Left lung (tissue), 14 donors: ENCODE measurements at places on chromosomes 2 and 18. TPM values are rescaled to one million over a fixed set of nuclear protein-coding genes. Genes with fewer than 3 reads are reported as not detected.

DNA sequence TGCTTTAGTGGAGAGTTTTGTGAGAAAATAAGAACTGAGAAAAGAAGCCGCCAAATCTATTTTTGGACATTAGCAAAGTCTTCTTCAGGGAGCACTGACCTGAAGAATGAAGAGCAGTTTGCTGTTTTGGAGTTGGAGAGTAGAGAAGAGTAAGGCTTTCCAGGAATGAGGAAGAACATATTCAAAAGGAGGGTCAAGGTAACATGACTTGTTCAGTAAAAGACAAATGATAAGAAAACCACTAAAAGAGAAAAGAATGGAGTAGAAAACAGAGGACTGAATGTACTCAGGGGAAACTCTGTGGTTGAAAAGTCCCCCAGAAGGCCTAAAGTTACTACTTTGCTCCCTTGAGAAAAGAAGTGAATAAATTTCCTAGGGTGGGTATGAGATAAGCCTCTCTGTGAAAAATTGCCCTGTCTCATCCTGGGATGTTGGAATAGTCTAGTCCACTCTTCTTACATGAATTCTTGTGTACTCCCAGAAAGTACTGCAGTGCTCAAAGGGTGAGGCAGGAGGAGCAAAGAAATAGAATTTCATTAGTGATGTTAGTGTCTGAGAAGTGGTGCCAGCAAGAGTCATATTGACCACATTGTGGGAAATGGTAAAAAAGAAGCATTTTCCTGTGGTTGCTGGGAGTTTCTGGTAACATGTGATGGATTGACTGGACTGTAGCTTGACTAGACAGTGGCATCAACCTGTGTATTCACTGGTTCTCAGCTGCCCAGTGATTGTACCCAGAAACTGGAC lies 27.8 kb downstream of the MBD5 start:
- no peak for DNase-seq

DNA sequence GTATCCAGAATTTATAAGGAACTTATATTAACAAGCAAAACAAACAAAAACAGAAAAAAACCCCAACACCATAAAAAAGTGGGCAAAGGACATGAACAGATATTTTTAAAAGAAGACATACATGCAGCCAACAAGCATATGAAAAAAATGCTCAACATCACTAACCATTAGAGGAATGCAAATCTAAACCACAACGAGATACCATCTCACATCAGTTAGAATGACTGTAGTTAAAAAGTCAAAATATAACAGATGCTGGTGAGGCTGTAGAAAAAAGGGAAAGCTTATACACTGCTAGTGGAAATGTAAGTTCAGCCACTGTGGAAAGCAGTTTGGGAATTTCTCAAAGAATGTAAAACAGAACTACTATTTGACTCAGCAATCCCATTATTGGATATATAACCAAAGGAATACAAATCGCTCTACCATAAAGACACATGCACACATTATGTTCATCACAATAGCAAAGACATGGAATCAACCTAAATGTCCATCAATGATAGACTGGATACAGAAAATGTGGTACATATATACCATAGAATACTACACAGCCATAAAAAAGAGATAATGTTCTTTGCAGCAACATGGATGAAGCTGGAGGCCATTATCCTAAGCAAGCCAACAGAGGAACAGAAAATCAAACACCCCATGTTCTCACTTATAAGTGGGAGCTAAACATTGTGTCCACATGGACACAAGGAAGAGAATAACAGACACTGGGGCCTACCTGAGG lies 25.3 kb downstream of the PREPL start:
- DNase-seq: no peak

DNA sequence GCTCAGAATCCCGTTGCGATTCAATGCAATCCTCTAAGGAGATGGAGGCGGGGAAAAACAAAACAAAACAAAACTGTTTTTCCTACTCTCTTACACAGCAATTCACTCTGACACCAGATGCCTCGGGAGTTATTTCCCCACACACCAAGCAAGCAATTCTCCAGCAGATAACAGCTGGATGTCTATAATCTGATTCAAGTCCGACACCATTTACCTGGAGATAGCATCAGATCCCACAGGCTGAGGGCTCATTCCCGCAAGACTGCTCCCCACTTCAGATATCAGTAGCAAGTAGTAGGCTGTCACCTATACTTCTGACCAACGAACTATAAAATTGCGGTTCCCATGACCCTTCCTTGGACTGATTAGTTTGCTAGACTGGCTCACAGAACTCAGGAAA lies 58.7 kb downstream of the DTNB start:
- DNase-seq: no peak

Gene STARD7
- 99.2 TPM for polyA plus RNA-seq
